ENCODE measurements at places on chromosomes 4 and X. TPM values are rescaled to one million over a fixed set of nuclear protein-coding genes. Genes with fewer than 3 reads are reported as not detected.

- no peaks in the 10 kb centered on the region for H3K27me3 ChIP-seq
- no peak for DNase-seq
- no peak overlapping the region for H3K4me3 ChIP-seq
- no peak overlapping the region for H3K27ac ChIP-seq
- no peaks in the 10 kb centered on the region for H3K36me3 ChIP-seq
- H3K4me1 ChIP-seq = no peaks in the 10 kb centered on the region
These were observed 8.4 kb upstream of the TBL1X start for GRCh38 chrX:9456250-9457074.

GRCh38 chrX:72297953-72298730 lies 7.6 kb downstream of the CITED1 start:
- no peaks in the 10 kb centered on the region for H3K4me1 ChIP-seq
- DNase-seq = no peak
- no peak overlapping the region for H3K27ac ChIP-seq
- no peaks in the 10 kb centered on the region for H3K36me3 ChIP-seq

- no peaks in the 10 kb centered on the region for H3K27me3 ChIP-seq
- H3K36me3 ChIP-seq = no peaks in the 10 kb centered on the region
- no peak for DNase-seq
- H3K4me1 ChIP-seq = no peaks in the 10 kb centered on the region
- no peak overlapping the region for H3K4me3 ChIP-seq
- H3K27ac ChIP-seq = no peak overlapping the region
These were observed 54.1 kb upstream of the PRPS1 start for GRCh38 chrX:107574054-107574683.

- peaks cover 98% of the 10 kb centered on the region for H3K36me3 ChIP-seq
- no peak overlapping the region for H3K4me3 ChIP-seq
These were observed 22.8 kb downstream of the CTBP1 start for GRCh38 chr4:1226144-1226481.

DNA sequence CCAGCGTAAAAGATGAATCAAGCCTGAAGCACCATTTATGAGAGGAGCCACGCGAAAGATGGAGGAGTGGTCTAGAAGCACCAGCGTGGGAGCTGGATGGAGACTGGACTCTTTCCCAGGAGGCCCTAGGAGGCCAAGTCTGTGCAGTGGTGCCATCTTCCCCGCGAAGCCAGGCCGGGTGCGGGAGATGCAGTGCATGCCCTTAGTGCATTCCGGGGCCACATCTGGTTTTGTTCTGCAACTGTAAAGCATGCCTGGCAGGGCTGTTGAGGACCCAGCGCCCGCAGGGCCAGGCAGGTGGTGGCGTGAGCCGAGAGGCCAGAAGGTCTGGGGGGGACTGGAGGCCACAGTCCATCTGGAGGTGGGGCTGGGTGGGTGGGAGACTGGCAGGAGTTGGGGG lies 78.6 kb upstream of the ADRA2C start:
- H3K4me3 ChIP-seq = no peak overlapping the region
- H3K27me3 ChIP-seq = no peaks in the 10 kb centered on the region
- H3K4me1 ChIP-seq = no peaks in the 10 kb centered on the region

GRCh38 chrX:53261355-53261972 lies 19.9 kb downstream of the IQSEC2 start:
- no peaks in the 10 kb centered on the region for H3K27me3 ChIP-seq
- H3K36me3 ChIP-seq = no peaks in the 10 kb centered on the region
- no peak for DNase-seq

Gene PHEX
- total RNA-seq = 0.63 TPM

Gene CXorf49
- total RNA-seq = not detected

Gene ODAM
- not detected for total RNA-seq

Gene MTHFD2L
- total RNA-seq = 23.7 TPM

All from esophagus muscularis mucosa (tissue), 4 donors.